NCI-H2029 (cell line): ENCODE measurements at places on chromosomes 3 and 15.

- DNase-seq: no peak
These were observed 206.3 kb upstream of the ROBO1 start for GRCh38 chr3:79973917-79974595.

- no peak for DNase-seq
These were observed 63.4 kb downstream of the ARHGEF26 start for GRCh38 chr3:154184582-154184981.

- no peak for DNase-seq
These were observed 1.2 kb downstream of the SHISA5 start for GRCh38 chr3:48502728-48503168.

DNA sequence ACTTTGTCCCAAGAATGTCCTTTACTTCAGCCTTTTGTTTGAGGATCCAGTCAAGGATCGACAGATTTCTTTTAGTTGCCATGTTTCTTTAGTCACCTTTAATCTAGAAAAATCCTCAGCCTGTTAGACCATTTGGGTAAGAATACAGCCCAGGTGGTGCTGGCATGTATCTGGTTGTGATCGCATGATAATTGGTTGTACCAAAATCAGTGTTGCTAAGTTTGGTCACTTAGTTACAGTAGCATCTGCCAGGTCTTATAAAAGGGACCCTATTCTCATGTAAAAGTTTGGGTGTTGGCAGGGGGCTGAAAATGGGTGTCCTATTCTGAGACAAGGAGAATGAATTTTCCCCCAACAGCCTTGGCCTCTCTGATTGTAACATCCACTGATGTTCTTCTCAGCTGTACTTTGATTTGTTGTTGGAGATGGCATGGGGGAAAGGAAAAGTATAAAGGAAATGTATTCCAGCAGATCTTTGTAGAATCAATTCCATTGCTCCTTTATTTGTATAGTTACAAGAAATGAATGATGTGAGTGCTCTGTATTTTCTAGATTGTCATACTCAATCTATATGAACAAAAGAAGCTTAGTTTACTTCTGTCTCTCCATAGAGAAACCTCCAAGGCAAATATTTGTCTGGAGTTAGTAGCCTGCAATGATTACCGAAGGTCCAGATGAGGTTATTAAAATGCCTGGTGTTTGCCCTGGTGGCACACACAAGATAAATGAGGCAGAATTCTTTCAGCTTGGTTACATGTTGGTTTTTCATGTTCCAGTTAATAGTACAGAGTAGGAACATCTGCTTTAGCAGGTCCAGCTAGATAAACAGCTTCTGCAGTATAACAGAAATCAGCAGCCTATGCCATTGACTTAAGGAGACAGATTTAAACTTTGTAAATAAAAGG lies 65.7 kb downstream of the CMTM8 start:
- peak; percentile 26 for DNase-seq

DNA sequence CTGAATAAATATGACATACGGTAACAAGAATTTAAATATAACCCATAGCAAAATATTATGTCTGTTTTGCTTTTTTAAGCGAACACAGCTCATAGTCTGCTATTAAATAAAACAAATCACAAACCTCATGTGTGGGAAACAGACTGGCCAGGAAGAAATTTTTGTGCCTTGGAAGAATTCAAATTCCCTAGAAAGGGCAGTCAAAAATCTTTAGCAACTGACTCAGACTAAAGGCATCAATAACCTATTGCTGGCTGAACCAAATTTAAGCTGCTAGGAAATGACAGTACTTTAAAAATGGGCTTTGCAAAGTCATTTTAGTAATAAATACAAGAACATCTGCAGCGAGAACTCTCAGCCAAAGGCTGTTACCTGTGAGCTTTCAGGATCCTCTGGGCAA lies 151.4 kb downstream of the PLD1 start:
- DNase-seq: no peak

- no peak for DNase-seq
These were observed 311.1 kb downstream of the VPS13C start for GRCh38 chr15:61749169-61749568.

GRCh38 chr3:171907761-171908160 lies 64.6 kb downstream of the TMEM212 start:
- DNase-seq: no peak

GRCh38 chr3:118055381-118055780 lies 979.3 kb downstream of the IGSF11 start:
- no peak for DNase-seq

- no peak for DNase-seq
These were observed 5.3 kb downstream of the KLF15 start for GRCh38 chr3:126351771-126352475.
